ENCODE measurements at places on chromosomes 6 and 20.

- DNase-seq: peak; percentile 49
Observed at GRCh38 chr20:2172305-2173175, 70.9 kb downstream of the STK35 start.

- DNase-seq: no peak
Observed at GRCh38 chr6:158367816-158368215, 55.6 kb downstream of the TULP4 start.

- no peak for DNase-seq
Observed at GRCh38 chr6:43809417-43810305, 39.6 kb downstream of the VEGFA start.

DNA sequence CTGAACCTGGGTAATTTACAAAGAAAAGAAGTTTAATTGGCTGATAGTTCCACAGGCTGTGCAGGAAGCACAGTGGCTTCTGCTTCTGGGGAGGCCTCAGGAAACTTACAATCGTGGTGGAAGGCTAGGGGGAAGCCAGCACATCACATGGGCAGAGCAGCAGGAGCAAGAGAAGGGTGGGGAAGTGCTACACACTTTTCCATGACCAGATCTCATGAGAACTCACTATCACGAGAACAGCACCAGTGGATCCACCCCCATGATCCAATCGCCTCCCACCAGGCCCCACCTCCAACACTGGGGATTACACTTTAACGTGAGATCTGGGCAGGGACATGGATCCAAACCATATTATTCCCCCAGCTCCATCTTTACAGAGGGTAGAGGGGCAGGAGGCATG is 166.4 kb downstream of the NFATC2 start:
- DNase-seq: no peak

- DNase-seq: no peak
Observed at GRCh38 chr20:4187147-4187546, 171.8 kb upstream of the RNF24 start.

- no peak for DNase-seq
Observed at GRCh38 chr6:168507730-168508129, 66.7 kb downstream of the SMOC2 start.

- DNase-seq: no peak
Observed at GRCh38 chr6:10585209-10585845, 64.2 kb downstream of the GCNT2 start.

GRCh38 chr6:135994857-135995544 is 143.5 kb downstream of the PDE7B start:
- no peak for DNase-seq

DNA sequence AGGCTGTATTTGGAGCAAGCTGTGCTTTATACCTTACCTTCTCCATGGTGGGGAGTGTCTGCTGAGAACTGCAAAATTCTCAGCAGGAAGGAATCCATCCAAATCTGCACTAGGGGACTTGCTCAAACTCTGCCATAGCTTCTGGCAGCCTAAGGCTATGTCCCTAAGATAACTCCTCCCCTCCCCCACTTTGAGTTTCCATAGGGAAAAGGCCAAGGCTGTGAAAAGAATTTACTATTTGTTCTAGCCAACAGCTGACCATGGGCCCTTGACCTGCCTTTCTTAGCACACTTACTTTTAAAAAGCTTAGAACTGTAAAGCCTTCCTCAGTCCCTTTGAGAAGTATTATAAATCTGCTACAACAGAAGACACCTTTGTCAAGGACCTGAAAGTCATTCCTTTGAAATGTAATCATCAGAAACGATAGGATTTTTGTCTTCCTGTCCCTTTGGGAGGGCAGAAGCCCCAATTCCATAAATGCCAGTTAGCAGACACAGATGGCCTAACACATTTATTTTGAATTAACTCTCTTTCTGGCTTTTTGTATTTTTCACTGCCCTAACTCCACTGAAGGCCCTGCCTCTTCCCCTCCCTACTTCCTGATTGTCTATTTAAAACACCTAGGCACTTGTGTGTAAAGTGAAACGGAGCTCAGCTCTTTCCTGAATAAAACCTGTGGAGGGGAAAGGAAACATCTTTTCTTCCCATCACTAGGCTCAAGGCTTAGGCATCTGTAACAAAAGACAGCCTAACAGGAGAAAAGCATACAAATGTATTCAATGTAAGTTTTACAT is 157.1 kb downstream of the AKAP7 start:
- DNase-seq: no peak

GRCh38 chr6:36698871-36699271 is 1.2 kb downstream of the RAB44 start:
- no peak for DNase-seq

DNA sequence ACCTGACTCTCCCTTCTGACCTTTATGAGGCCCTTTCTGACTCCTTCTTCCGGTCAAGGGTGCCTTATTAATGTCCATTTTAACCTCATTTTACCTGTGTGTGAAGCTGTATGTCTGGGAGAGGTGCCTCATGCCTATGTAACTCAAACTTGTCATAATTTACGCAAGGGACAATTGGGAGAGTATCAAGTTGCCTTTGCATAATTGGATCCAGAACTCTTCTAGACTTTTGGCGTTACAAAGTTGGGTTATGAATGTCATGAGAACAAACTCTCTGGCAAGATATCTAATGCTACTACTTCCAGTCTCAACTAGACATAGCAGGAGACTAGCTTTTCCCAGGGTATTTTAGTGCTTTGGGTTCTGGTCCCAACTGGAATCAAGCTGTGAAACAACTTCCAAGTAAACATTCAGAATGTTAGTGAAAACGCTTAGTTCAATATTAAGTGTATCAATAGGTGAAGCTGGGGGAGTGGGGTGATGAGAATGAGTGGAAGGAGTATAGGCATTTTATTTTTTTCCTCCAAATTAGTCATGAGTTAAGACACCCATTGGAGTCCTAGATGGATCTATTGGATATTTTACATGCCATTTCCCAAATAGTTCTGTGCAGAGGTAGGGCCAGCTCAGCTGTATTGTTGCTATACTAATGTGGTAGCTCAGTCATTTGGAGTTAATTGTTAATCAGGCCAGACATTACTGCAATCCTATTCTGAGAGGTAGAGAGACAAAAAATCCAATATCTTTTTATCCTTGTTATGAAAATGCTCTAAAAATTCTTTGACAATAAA is 159.9 kb downstream of the TFAP2B start:
- DNase-seq: no peak

GRCh38 chr6:11194356-11195218 is 37.9 kb downstream of the NEDD9 start:
- no peak for DNase-seq

- no peak for DNase-seq
Observed at GRCh38 chr6:144617191-144617590, 332.1 kb downstream of the UTRN start.

DNA sequence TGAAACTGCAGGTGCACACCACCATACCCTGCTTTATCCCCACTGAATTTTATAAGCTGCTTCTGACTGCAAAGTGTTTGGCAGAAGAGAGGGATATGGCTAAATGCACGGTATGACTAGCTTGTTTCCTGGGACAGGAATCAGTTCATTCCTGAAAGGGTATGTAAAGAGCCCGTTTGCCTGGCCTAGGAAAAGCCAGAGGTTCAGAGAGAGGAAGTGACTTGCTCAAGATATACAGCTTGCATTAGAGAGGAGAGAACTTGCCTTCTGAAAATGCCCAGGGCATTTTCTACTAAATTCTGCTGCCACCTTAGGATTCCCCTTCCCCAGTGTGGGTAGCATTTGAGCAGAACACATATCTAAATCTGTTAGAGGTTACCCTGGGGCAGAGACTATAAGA is 683 bp upstream of the GCNT2 start:
- no peak for DNase-seq

DNA sequence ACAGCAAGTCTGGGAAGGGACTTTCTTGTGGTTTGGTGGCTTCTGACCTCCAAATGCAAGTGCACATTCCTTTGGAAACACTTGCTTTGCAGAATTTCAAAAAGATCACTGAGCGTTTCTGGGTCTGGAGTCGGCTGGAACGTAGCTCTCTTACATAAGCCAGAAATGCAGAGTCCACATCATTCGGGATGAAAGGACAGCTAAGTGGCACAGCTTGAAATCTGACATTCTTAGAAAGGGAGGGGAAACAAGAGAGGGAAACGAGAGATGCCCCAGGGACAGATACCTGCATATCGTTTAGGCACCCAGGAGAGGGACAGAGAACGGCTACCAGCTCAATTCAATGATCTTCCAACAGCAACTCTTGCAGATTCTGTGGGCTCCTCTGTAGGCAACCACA is 118.7 kb downstream of the NFATC2 start:
- DNase-seq: no peak

DNA sequence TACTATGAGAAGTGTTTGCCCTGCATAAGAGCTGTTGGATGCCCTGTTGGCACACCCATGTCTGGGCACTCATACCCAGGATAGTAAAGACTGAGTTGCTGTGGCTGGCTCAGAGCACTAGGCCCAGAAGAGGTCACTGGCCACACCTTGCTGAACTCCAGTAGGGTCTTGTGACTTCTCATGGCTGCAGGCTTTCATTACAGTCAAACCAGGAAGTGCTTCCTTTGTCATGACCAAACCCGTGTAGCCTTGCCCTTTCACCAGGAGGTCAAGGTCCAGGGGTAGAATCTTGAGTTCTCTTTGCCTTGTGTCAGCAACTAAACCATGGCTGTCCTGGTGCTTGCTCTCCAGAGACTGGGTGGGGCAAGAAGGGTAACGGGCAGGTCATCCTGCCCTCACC is 49.5 kb downstream of the CD164 start:
- DNase-seq: no peak

GRCh38 chr20:49729780-49730179 is 16.1 kb upstream of the B4GALT5 start:
- no peak for DNase-seq

DNA sequence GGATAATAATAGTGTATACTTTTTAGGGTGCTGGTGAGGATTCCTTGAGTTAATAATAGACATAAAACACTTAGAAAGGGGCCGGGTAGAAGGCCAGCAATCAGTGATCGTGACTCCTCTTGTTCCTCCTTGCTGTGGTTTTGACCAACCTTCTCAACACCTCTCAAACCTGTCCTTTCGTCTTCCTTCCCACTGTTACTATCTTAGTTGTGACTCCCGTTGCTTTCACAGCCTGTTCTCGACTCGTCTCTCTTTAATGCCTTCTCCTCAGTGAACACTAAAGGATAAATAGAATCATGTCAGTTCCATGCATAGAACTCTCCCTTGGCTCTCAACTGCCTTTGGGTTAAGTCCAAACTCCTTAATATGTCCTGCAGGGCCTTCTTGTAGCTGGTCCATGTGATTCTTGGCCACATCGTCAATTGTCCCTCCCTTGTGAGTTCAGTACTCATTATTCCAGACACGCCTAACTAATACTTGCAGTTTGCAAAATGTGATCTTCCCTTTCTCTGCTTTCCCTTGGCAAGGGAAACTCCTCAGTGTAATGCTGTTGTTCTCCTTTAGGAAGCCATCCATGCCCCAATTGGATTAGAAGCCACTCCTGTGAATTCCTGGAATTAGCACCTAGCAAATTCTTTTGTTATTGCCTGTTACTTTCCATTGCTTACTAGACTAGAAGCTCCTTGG is 164.9 kb downstream of the UTRN start:
- no peak for DNase-seq

Measured in activated gamma-delta T cell treated with anti-CD3 and anti-CD28 coated beads, Interleukin-2, amount 50 U/mL, for 16 hours (primary cell).